ENCODE measurements at places on chromosomes 2 and 18.

GRCh38 chr2:238256594-238257104, 16.8 kb upstream of the HES6 start:
- DNase-seq: no peak

GRCh38 chr2:231613663-231614558, 21.2 kb downstream of the TEX44 start:
- DNase-seq: peak; percentile 25

DNA sequence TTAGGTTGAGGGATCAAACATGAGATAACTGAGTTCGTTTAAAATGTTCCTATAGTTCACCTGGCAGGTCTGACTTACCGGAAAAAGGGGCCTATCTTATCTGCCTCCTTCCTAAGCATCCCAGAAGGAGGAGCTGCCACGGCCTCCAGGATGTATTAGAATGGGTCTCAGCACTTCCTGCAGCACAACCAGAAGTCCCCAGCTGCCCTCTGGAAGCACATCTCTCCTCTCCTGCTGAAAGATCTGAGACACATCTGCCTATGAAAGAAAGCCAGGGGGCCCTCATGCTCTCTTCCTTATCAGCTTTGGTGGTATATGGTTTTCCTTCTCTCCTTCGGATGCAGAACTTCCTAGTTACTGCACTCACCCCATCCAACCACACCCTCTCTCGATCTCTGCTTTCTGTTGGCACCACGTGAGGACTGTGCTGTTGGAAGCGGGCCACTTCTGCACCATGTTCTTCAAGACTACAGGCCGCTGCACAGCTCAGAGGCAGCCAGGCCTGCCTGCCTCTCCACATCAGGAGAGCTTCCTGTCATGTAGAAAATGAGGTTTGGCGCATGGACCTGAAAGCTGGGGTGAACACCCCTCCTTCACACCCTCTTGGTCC, 6.5 kb downstream of the IGFBP5 start:
- DNase-seq: no peak

- DNase-seq: no peak
Measured at GRCh38 chr2:178088774-178089270, 16.2 kb upstream of the PDE11A start.

DNA sequence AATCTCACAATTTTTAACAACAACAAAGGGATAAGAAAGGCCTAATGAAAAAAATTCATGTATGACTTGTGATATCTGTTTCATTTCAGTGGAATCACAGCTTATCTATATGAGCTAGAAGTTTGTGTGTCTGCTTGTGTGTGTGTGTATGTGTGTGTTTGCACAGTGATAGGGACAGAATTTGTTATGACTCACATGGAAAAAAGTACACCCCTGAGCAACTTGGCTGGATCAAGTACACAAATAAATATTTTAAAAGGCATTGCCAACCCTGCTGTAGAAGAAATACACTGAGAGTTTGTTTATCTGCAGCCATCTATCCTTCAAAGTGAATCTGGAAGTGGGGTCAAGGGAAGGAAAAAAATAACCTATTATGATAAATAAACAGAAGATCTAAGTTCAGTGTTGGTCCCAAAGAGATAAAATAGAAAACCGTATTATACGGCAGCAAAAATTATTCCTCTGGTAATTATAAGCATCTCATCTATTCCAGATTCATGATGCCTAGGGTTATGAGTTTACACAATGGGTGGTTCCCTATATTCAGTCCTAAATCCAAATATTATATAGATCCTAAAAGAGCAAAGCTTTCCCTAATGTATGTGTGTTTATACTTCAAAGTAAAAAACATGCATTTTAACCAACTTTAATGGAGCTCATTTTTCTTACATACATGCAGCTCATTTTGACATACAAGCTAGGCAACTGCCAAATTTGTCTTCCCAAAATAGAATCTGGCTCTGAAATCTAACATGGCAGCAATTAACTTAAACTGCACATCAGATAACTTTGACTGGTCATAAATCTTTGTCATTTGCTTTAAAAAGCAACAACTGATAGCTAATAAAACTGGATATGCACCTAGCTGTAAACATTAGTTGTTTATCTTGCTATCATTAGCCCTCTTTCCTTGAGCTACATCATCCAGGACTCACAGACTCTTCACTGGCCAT, 420.6 kb downstream of the IRS1 start:
- no peak for DNase-seq

DNA sequence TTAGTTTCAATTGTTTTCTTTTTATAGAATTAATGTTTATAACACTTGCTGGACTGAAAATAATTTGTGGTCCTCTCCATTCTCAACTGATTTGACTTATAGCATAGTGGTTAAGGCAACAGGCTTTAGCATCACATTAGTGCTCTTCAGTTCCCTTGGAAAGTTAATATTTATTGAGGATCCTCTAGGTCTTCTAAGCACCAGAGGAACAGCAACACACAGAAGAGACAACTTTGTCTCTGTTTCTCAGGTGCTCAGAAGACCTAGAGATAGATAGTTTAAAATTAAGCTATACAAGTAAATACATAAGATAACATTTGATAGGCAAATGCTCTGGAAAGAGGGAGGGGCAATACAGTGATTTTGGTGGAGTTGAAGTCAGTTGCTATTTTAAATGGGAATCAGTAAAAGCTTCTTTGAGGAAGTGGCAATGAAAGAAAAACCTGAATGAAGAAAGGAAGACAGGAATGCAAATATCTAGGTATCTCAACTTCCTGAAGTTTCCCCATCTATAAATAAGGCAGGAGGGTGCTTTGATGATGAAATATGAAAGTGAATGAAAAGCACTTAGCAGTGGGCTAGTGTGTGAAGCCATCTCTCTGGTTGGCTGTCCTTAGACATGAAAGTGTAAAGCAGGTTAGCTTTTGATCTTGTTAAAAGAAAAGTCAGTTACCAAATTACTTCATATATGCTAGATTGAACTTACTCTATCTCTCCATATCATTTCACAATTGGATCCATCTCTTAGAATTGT, 7.9 kb downstream of the NEUROD1 start:
- no peak for DNase-seq

- DNase-seq: no peak
Measured at GRCh38 chr2:182636699-182637098, 79.4 kb upstream of the DNAJC10 start.

- DNase-seq: no peak
Measured at GRCh38 chr2:8458503-8459459, 223.1 kb upstream of the ID2 start.

- DNase-seq: no peak
Measured at GRCh38 chr2:72326759-72327158, 179.1 kb upstream of the CYP26B1 start.

DNA sequence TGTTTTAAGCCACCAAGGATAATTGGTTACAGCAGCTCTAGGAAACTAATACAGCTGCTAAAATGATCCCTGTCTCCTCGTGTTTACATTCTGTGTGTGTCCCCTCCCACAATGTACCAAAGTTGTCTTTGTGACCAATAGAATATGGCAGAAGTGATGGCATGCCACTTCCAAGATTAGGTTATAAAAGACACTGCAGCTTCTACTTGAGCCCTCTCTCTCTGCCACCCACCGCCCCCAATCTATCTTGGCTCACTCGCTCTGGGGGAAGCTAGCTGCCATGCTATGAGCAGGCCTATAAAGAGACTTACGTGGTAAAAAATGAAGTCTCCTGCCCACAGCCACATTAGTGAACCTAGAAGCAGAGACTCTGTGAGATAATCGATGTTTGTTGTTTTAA, 3.5 kb upstream of the IL1F10 start:
- no peak for DNase-seq

- no peak for DNase-seq
Measured at GRCh38 chr2:83109284-83109683, 1349.8 kb downstream of the SUCLG1 start.

- DNase-seq: no peak
Measured at GRCh38 chr2:239608260-239608659, 207.4 kb upstream of the HDAC4 start.

DNA sequence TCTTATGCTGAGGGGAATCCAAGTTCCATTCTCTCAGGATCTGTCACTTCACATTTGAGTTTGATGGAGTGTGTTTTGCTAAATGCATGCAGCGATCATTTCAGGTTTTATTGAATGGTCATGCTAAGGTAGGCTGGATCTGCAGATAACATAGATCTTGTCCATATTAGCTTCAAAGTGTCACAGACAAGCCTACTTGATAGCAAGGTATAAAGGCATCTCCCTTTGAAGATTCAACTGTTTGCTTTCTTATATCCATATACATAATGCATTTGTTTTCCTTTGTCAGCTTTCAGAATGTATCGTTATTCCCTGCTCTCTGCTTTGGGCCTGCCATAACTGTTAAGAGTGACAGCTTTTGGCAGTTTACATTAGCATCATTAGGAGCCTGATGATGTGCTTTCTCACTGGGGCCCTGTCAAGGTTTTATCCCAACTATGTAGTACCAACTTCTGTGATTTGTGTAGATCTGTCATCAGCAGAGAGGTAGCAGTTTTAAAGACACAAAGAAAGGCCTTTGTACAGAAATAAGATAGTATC, 604.3 kb upstream of the CDH7 start:
- DNase-seq: no peak

- no peak for DNase-seq
Measured at GRCh38 chr2:231522418-231523180, 7.6 kb downstream of the NMUR1 start.

DNA sequence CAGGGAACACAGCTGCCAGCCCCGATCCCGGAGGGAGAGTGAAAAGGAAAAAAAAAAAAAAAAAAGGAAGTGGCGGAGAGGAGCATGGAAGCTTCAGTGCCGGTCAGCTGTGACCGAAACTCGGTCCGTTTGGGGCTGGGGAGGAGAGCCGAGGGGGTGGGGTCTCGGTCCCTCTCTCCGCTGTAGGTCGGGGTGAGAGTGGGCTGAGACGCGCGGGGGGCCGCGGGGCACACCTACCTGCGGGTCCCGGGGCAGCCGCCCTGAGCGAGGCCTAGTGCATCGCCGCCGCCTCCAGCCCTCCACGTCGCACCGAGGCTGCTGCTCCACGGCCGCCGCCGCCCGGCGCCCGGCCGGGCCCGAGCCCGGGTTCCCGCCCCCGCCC, 536 bp downstream of the VPS54 start:
- DNase-seq: peak; percentile 33

DNA sequence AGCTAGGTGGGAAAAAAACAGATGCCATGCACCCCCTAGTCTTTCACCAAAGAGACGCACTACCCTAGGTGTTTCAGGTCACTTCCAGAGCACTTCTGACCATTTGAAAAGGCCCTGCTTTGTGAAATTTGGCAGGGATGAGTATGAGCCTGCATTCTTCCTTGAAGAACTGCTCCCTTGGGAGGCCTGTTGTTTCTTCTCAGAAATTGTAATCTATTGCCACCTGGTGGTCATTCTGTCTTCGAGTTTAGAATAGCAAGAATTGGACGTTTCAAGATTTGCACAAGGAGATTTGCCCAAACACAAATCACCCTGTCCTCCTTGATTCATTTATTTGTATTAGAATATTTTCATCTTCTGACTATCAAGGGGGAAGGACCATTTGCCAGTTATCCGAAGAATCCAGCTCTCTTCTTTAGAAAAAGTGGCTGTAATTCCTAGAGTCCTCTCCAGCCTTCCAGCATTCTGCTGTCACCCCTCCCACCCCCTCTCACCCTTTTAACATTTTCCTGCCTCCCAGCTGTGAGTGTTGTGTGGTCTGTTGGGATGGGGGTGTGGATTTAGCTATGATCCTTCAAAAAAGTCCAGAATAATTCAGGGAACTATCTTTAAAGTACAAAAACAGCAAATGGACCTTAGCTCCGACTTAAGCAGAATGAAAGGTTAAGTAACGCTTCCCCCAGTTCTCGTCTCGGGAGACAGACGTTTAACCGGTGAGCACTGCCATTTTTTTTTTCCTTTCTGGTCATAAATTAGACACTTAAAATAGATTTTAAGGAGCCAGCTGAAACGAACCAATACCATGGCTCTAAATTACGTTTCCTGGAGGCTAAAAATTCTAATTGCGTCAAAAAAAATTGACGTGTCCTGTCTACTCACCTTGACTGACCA, 3.7 kb upstream of the GAD1 start:
- no peak for DNase-seq

DNA sequence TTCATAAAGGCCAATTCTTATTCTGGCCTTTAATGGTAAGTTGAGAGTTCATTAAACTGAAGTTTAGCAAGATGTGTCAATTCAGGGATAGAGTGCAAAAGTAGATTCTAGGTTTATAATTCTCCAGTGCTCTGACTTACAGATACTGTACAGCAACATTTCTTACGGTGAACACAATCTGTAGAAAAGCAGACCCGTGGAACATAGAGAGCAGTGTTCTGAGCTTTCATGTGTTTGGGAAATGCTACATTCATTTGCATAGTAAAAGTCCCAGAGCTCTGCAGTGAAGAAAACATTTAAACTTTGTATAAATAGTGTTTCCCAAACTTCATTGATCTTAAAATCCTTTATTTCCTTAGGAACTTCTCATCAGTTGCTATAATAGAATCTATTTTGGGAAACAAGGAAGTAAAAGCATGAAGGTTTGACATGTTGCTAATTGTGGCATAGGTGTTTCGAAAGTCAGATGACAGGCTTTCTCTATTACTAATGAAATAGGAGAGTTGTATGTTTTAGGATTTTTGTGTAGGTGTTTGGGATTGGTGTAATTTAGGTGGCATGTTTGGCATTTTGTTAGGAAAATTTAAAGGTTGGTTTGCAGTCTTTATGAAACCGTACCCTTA, 138.2 kb downstream of the ASXL3 start:
- DNase-seq: no peak

GRCh38 chr18:8847900-8848299, 142.5 kb downstream of the MTCL1 start:
- DNase-seq: no peak

DNA sequence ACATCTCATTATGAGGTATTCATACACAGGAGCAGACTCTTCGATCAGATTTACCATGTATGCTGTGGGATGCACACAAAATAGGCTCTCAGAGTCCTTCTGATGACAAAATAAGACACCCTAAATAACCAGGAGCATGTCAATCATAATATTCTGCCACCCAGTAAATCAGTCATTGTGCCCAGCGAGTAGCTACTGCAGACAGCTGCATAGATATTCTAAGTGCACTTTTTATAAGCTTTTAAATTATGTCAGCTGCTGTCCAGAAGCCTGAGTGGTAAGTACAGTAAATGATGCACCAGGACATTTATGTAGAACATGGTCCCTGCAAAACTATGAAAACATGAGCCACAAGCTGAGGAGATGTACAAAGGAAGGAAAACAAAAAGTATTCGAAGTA, 102.9 kb downstream of the CCDC141 start:
- DNase-seq: no peak

DNA sequence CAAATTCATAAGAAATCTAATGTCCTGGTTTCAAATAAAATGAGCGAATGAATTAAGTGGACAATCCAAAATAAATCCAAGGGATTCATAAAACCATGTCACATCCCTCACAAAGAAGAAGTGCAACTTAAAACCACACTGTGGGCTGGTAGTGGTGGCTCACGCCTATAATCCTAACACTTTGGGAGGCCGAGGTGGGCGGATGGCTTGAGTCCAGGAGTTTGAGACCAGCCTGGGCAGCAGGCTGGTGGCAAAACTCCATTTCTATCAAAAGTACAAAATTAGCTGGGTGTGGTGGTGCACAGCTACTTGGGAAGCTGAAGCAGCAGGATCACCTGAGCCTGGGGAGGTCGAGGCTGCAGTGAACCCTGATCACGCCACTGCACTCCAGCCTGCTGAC, 25.4 kb downstream of the FAM98A start:
- DNase-seq: no peak

- DNase-seq: no peak
Measured at GRCh38 chr2:241734208-241734466, 293 bp upstream of the D2HGDH start.

GRCh38 chr2:234985608-234986245, 33.9 kb downstream of the SH3BP4 start:
- DNase-seq: no peak

Data from stimulated activated CD8-positive, alpha-beta memory T cell treated with anti-CD3 and anti-CD28 coated beads, Interleukin-2, amount 100 ng/mL, for 1 hour (primary cell).